NCI-H524 (cell line): ENCODE measurements at places on chromosomes 12 and 14.

- peak; percentile 90 for DNase-seq
Observed at GRCh38 chr14:99605299-99605961, 1.4 kb upstream of the CCDC85C start.

- DNase-seq = no peak
Observed at GRCh38 chr12:100877776-100878175, 83.2 kb downstream of the ANO4 start.

DNA sequence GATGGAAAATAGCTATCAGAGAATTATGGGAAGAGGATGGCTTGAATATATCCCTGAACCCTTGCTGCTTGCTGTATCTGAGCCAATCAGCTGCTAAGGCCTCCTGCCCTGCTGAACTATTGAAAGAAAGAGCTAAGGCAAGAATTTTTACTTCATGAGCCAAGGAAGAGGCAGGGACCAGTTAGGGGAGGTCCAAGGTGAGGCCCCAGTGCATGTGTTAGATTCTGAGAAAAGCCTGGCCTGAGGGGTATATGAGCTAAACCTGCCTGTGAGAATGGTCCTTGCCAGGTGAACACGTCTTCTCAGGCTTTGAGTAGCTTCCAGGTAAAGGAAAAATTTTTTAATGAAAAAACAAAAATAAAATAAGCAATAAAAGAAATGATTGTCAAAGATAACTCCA, 218.0 kb downstream of the SYT1 start:
- DNase-seq = no peak

DNA sequence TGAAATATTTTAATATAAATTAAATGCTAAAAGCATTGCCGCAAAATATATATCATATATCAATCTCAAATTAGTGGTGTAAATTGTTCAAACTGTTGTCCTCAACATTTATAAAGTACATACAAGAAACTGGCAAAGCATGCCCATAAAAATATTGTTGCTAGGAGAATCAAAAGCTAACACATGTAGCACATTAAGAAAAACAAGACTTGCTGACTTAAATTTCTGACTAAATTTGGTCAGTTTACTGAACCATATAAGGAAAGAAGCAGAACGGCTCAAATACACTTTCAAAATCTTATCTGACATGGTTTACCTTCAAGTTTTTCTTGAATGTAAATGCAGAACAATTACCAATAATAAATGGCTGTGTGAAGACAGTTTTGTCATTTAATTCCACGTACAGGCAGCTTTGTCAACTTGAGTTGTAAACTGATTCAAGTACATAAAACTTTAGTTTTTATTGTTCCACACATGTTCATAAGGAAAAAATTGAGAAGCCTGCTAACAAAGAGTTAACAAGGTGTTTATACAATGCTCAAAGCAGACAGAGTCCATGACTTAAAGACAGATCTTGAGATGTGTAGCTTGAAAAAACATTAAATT, 50.4 kb downstream of the PPP1R12A start:
- DNase-seq = no peak

GRCh38 chr14:99363616-99364290, 91.8 kb upstream of the BCL11B start:
- DNase-seq = no peak

DNA sequence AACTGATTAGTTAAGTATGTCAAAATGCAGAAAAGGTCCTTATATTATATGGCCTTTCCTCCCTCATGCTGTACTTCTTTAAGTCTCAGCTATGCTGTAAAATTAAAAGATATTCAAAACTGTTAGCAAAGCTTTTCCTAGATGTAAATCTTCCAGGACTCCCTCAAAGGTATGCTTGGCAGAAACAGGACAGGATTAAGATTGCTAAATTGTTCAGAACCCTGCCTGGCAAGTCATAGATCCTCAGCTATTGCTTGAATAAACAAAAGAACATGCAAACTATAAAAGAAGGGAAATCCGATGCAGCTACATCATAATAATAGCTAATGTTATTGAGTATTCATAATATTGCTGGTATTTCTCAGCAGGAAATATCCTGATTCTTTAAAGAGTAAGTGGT, 322.6 kb downstream of the CCDC91 start:
- DNase-seq = no peak

DNA sequence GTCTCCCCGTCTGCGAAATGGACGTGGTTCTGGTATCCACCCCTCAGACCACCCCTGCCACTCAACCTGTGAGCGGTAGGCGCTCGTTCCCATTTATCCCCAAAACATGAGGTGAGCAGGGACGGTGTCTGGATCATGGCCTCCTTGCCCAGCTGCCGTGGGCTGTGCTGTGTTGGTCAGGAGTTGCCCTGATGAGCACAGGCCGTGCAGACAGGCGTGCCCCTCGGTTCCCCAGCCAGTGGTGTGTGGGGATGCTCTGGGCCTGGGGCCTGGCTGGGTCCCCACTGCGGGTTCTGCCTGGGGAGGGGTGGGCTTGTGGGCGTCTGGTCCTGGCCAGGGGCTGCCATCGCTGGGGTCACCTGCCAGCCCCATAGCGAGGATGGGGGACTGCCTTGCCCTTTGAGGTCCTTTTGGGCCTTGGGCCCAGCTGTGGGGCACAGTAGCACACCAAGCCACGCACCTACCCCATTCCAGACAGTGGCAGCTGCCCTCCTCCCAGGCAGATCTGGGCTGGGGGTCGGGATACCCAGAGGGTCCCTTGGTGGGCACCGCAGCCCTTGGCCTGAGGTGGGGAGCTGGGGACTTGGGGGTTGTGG, 11.3 kb upstream of the PUS1 start:
- DNase-seq = no peak

GRCh38 chr14:53968726-53969125, 12.1 kb upstream of the BMP4 start:
- no peak for DNase-seq

DNA sequence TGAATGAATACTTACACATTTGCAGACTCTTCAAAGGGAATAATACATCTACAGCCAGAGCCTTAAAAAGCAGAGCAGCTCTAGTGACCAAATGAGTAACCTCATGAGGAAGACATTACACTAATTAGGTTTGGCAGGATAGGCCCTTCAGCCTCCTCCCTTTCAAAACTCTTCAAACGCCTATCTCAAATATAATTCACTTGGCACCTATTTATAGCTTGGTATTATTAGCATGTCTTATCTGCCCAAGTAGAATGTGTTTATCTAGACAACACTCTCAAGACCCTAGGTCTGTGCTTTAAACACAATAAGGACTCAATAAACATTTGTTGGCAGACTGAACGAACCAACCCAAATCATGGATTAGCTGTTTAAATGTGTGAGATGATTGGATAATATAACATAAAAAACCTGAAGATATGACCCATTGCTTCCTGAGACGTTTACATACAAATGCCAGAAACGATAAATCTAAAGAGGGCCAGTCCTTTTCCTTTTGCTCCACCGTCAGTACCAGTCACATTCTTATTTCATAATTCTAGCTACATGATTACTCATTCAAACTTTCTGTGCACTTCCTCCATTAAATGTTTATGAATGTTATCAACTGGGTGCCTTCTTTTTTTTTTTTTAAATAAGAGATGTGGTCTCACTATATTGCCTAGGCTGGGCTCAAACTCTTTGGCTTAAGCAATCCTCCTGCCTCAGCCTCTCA, 123.3 kb downstream of the CEP83 start:
- no peak for DNase-seq

DNA sequence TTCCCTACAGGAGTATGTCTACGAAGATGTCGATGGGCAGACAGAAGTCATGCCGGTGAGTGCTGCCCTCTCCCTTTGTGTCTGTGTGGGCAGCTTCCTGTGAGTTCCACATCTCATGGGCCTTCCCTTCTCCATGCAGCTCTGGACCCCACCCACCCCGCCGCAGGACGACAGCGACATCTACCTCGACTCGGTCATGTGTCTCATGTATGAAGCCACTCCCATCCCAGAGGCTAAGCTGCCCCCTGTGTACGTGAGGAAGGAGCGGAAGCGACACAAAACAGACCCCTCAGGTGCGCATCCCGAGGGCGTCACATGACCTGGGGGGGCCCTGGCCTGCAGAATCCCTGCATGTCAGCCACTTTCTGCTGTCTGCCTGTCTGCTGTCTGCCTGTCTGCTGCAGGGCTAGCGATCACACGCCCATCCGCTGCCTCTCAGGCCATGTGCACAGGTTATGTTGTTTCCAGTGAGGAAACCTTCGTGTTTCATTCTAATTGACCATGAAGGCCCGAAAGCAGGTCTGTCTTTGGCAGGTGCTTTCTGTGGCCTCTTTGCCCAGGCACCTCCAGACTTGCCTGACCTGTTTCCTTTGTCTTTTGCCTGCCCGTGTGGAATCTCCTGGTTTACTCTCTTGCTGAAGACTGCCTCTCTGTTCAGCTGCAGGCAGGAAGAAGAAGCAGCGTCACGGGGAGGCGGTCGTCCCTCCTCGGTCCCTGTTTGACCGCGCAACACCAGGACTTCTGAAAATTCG, 95.1 kb downstream of the EP400 start:
- DNase-seq = no peak

GRCh38 chr12:113174461-113175384, 10.6 kb downstream of the DDX54 start:
- no peak for DNase-seq

- DNase-seq = no peak
Observed at GRCh38 chr14:38175658-38176057, 32.0 kb upstream of the SSTR1 start.

DNA sequence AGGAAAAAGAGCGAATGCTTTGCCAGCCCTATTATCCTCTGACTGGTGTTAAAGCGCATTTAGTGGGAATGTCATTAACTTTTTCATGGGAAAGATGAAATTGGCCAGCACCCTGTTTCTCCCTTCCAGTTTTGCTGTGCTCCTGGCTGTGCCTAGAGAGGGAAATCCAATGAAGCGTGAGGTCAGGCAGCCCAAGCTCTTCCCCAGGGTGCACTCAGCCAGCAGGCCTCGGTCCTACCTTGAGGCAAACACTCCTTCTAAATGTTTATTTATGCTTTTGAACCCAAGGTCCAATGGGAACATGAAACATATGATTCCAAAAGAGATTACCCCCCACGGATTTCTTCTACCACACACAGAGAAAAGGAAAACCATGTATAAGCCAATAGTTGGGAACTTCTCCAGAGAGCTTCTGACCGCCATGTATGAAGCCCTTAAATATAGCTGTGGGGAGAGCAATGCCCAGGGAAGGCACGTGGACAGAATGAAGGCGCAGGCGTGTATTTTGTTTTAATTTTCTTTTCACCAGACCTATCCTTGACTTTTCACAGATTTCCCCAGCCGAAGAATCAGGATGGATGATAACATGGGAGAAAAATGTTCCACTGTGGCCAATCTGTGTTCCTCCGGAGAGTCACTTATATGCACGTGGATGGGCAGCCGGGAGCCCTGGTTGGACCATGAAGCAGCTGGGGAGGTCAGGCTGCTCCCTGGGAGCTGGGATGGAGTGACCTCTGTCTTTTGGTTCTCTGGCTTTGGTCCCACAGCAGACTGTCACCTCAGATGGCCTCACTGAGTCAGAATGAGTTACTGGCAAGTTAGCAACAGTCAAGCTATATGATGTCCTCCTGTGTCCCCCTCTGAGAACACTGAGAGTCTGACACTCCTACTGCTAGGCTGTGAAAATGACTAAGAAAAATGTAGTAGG, 37.3 kb downstream of the GPR135 start:
- DNase-seq = no peak

DNA sequence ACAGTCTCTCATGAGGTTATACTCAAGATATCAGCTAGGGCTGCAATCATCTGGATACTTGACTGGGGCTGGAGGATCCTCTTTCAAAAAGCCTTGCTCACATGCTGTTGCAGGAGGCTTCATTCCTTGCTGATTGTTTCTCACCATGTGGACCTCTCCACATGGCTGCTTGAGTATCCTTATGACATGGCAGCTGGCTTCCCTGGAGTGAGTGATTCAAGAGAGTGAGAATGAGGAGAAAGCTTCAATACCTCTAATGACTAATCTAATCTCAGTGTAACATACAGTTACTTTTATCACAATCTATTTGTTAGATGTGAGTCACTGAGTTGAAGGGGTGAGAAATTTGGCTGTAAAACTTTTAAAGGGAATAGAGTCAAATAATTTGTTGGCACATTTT, 14.4 kb upstream of the SDR39U1 start:
- peak; percentile 30 for DNase-seq
